ENCODE measurements at places on chromosomes 7 and 10.

DNA sequence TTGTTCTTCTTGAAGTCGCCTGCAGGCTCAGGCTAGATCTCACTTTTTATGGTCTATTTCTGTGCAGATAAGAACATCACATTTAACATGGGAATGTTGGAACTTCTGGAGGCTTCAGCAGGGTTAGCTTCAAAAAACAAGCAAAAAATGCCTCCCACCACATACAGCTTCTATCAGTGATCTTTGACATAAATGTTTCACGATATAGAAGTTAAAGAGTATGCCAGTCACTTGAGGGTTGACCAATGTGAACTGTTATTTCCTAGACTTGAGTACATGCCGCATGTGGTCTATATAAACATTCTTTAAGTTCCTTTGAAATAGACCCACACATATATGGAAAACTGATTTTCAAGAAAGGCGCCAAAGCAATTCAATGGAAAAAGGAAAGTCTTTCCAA is 219.2 kb upstream of the KLF14 start:
- DNase-seq = no peak

DNA sequence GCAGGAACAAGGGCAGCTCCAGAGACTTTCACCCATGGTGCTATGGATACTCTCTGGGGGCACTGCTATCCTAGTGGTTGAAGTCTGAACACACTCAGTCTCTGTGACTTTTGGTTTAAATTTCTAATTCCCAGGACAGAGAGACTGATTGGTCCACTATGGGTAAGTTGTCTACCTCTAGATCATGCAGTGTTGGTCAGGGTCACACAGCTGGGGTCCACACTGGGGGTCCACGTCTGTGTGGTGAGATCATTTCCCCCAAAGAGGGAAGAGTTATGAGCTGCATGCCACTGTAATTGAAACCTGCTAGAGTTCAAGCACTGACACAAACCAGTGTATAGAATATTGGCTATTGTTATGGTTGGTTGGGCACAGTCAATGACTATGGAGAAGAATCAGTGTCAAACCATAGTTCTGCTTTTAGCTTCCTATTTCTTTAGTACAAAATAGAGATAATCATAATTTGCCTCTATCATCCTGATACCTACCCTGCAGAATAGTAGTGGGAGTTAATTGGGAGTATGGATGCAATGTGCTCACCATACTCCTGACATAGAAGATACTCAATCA is 101.6 kb downstream of the PRTFDC1 start:
- DNase-seq = no peak

- DNase-seq = no peak
Observed at GRCh38 chr7:23158546-23158945, 23.3 kb upstream of the NUP42 start.

GRCh38 chr7:101903515-101903868 is 86.1 kb downstream of the CUX1 start:
- no peak for DNase-seq

DNA sequence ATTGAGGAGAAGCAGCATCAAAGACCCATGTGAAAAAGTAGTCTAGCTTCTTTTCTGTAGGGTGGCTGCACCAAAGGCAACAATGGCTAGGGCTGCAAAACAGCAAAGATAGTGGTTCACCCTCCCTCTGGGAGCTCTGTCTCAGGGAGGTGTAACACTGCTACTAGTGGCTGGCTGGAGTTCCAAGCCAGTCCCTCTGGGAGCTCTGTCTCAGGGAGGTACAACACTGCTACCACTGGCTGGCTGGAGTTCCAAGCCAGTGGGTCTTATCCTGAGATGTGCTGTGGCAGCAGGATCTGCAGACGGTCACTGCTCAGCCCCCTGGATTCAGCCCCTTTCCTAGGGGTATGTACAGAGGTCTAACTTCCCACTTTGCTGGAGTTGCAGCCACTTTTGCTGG is 37.9 kb upstream of the TMEM140 start:
- DNase-seq = no peak

DNA sequence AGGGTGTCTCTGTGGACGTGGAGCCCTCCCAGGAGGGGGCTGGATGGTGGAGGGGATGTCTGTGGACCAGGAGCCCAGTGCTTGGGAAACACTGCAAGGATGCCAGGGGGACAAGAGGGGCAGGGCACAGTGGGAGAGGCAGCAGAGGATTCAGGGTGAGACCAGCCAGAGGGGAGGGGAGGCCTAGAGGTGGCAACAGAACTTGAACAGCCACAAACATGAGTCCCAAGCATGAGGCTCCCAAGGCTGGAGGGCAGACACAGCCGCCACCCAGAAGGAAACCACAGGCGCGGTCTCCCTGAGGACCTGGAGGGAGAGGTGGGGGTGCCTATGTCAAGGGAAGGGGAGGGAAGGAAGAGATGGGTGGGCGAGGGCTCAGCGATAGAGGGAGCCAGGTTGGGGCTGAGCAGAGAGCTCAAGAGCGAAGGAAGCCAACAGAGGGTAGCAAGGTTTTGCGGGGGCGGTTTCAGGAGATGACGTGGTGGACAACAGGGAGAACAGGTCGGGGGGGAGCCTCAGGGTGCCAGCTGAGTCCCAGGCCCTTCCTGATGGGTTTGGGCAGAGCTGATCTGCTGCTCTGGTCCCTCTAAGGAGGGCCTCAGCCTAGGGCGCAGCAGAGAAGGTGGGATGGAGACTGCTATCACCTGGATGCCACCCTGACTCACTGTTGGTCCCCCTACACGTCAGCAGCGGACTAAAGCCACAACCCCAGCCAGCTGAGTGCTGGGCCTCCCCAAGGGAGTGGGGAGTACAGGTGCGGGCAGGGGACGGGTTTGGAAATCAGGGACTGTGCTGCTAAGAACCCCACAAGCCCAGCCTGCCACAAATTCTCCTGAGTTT is 6.7 kb upstream of the PILRA start:
- no peak for DNase-seq

- DNase-seq = no peak
Observed at GRCh38 chr10:114163062-114163461, 10.9 kb downstream of the CCDC186 start.

- DNase-seq = no peak
Observed at GRCh38 chr7:136389933-136390332, 412.8 kb upstream of the MTPN start.

GRCh38 chr7:8973601-8974000 is 540.2 kb downstream of the NXPH1 start:
- no peak for DNase-seq

DNA sequence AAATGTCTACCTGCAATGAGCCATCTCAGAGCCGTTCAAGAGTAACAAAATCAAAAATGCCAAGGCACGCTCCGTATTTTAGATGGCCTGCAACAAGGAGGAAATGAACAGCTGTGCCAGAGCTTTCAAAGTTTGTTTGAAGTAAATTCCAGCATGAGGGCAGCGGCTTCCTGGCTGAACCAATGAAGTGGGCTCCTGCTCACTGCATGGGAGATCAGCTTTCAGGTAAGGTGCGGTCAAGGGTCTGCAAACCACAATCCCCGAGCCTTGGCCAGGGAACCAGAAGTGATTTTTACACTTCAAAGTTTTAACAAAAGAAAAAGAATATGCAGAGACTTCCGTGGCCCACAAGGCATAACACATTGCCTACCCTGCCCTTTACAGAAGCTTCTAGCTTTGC is 120.6 kb downstream of the DIP2C start:
- no peak for DNase-seq

DNA sequence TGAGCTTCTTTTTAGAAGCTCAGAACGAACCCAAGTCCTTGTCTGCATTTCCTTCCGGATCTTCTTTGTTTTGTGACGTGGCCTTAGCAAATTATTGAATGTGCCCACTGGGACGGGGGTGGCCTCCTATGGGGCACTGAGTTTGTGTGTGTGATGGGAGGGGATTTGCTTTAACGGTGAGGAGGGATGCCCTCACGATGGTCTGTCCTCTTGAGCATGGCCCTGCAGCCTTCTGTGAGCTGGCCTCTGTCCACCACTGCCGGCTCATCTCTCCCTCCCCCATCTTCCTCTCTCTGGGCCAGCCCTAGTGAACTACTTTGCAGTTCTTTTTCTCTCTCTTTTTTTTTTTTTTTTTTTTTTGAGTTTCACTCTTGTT is 62.9 kb upstream of the MKRN1 start:
- DNase-seq = no peak

DNA sequence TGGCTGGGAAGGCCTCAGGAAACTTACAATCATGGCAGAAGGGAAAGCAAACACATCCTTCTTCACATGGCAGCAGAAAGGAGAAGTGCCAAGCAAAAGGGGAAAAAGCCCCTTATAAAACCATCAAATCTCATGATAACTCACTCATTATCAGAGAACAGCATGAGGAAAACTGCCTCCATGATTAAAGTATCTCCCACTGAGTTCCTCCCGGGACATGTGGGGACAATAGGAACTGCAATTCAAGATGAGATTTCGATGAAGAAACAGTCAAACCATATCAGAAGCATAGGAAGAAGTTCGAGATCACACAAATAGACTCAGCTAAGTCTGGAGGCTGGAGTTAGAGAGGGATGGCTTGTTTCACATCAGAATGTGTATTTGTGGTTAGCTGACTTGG is 869.4 kb upstream of the PHF14 start:
- DNase-seq = no peak

- DNase-seq = no peak
Observed at GRCh38 chr10:75250934-75251333, 15.2 kb upstream of the COMTD1 start.

GRCh38 chr7:44226396-44226753 is 25.6 kb downstream of the YKT6 start:
- no peak for DNase-seq

DNA sequence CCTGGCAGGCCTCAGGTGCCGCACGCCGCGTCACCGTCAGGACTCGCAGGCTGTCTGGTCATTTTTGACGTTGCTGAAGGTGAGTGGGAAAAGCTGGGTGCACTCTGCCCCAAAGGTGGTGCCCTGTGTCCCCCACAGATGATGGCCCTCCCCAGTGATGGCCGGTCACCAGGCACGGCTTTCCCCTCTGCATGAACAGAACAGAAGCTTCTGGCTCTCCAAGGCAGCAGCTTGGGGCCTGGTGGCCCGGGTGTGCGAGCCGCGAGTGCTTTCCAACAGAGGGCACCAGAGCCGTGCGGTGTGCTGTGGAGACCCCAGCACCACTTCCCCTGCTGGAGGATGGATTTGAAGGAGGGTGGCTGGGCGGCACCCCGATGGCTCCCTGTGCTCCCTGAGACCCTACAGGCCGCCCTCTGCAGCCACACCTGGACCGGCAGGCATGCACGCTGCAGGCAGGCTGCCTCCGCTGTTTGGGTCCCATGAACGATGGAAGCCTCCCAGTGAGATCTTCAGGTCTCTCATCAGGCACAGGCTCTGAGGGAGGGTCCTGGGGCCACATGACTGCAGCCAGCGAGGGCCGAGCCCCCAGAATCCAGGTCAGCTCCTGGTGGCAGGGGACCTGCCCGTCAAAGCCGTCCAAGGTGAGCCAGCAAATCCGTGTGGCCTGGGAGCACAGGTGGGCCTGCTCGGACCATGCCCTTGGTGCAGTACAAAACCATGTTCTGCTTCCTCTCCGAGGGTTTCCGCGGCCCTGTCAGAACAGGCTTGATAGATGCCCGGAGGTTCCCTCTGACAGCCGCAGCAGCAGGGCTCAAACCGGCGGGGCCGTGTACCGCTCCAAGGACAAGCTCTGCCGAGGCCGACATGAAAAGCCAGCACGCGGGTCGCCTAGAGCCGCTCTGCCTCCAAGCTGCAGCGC is 195.4 kb downstream of the EBF3 start:
- DNase-seq = no peak

DNA sequence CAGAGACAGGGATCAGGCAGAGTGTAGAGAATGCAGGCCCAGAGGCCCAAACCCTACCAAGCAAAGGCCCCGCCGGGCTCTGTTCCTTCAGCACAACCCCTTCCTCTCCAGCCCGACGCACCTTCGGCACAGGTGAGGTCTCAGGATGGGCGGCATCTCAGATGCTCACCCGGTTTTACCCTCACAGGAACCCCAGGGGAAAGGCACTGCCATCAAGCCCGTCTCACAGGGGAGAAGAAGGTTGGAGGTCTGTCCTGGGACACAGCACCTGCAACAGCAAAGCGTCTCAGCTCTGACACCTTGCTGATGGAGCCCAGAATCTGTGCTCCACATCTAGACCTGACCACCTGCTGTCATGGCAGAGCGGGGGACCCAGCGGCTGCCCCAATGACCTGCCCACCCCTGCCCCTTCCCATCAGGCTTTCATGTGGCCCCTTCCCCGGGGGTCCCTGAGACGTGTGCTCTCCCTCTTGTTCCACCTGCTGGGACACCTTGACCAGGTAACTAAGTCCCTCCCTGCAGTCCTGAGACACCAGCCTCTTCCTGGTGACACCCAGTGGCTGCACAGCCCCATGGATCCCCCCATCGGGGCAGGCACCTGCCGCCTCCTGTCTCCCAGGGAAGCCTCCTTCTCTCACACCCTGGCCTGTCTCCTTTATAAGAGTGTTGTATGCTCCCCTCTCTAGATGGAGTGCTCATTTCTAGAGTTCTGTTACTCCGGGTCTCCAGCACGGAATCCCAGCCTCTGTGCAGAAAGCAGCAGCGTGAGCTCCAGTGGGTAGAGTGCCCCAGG is 315.6 kb downstream of the DNAJB6 start:
- peak; percentile 22 for DNase-seq

GRCh38 chr7:157488281-157488680 is 151.5 kb downstream of the DNAJB6 start:
- no peak for DNase-seq

DNA sequence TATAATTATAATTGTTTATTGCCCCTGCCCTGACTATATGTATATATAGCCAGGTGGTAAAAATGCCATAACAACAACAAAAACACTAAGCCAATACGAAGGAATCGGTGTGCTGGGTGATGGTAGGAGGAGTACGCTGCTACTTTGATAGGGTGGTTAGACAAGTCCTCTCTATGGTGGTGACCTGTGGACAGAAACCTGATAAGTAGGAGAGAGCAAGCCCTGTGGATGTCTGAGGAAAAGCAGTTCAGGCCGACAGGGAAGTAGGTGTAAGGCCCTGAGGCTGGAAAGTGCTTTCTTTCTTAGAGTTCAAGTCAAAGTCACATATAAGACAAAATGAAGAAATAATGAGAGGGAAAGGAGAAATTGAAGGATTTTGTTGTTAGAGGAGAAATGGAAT is 823.8 kb upstream of the CELF2 start:
- no peak for DNase-seq

DNA sequence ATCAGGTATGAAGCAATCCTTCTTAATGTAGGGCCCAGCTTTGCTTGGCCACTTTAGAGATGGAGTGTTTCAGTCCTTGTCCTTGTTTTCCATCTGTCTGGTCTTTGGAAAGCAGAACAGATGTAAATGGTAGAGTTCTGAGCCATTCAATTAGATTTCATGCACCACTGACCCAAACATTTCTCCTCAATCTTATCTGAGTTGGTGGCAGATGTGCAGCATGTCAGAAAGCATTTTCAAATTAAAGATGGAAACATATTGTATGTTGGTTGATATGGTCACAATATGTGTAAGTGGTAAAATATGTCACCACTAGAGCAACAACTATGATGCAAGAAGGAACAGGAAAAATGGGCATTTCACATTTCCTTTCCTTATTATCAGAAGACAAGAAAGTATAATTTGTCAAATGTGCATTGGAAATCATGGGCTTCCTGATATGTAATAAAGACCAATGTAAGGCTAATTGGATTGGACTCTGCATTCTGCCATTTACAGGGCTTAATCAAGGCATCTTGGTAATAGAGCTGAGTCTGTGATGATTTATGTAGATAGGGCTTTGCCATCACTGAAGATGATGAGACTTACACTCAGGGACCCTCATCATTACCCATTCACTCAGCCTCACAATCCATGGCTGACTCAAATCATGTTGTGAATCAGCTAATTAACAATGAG is 750.7 kb downstream of the NRG3 start:
- DNase-seq = no peak

GRCh38 chr7:124784879-124785818 is 19.6 kb upstream of the GPR37 start:
- no peak for DNase-seq

- DNase-seq = no peak
Observed at GRCh38 chr10:13056456-13057077, 43.4 kb upstream of the OPTN start.
